ENCODE measurements at places on chromosomes 2 and 18.

- DNase-seq = peak; percentile 54
Observed at GRCh38 chr18:36284671-36285295, 12.7 kb upstream of the FHOD3 start.

- no peak for DNase-seq
Observed at GRCh38 chr2:120432293-120432975, 86.5 kb downstream of the INHBB start.

DNA sequence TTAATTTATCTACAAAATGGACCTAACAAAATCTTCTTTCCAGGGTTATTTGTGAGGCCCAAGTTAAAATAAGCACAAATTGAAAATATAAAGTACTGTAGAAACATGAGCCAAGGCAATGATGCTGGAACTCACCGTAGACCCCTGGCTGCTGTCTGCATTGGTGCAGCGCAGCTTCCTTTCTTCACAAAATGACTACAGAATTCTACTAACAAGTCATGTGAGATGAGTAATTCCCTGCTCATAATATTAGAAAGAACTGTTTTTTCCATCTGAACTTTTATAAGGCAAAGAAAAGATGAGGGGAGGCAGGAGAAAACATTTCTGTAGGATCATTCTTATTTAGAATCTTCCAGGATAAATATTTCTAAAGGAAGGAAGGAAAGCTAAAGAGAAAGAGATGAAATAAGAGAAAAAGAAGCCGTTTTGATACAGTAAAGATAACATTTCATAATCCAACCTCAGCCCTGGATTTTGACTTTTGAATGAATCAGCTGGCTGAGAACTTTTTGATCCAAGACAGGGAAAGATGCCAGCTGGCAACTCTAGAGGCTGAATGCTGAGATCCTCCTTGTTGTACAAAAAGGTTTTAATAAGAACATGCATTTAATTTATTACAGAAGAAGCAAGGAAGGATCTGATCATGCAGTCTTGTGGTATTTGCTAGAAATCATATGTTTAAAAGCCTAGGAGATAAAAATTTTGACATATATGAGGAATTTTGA is 183.9 kb upstream of the KLHL14 start:
- DNase-seq = peak; percentile 74

DNA sequence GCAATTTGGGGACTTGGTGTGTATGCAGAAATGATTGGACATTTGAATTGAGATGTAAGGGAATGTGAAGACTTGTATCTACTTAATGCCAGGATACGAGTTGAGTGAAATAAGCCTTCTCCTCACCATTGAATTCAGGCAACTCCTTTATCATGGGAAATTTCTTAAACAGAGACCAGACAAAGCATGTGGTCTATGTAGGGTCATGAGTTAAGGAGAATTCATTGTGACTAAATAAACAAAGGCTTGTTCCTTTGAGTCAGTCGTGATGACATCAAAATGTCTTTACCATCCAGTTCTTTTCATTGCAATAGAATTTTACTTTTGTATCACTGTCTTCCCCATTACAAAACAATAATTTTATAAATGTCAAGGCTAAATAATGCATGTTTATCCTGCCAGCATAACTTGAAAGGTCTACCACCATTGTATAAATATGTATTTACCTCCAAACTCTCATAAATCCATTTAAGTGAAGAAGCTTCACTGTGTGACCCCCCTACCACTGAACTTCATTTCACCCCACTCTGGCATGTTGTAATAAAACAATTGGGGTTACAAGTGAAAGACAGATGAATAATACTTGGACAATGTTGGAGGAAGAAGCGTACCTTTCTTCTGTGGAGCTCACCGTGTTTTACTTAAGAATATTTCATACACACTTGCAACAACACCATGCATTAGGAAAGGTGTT is 149.4 kb downstream of the EPHA4 start:
- DNase-seq = no peak

- no peak for DNase-seq
Observed at GRCh38 chr2:160431441-160431840, 62.2 kb downstream of the RBMS1 start.

GRCh38 chr2:111897924-111898702 is at the start of gene MERTK:
Gene MERTK, plus strand, starts transcription at chr2:111898607. Its CDS starts 129 bp downstream, at chr2:111898736.
- DNase-seq = no peak

DNA sequence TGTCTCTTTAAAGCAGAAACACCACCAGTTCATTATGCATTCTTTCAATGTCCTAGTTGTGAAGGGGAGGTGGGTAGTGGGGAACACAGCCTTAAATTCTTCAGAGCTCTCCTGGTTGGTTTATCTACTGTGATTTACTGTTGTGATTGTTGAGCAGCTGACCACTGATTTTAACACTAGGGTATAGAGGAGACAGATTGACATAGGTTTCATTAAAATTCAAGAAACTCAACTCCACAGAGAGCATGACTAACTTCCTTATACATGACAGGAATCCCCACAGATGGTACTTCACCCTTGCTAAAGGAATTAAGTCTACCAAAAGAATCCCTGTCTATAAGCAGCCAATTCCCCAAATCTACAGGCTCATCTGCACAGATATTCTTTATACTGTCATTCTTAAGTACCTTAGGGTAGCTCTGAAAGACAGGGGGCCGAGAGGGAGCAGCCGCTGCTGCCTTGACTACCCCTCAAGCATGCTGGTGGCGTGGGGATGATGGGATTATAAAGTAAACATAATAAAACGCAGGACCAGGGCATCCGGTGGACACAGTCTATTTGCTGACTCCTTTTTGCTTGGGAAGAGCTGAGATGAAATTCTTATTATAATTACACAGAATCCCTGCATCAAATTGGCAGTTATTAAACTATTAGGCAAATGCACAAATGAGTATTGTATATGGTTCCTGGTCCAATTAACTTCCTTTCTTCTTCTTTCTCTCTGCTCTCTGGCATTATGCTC is 1377.6 kb upstream of the PIK3C3 start:
- DNase-seq = no peak

GRCh38 chr2:144350151-144350802 is 169.6 kb downstream of the ZEB2 start:
- peak; percentile 76 for DNase-seq

- no peak for DNase-seq
Observed at GRCh38 chr2:229713371-229714079, 830 bp downstream of the DNER start.

DNA sequence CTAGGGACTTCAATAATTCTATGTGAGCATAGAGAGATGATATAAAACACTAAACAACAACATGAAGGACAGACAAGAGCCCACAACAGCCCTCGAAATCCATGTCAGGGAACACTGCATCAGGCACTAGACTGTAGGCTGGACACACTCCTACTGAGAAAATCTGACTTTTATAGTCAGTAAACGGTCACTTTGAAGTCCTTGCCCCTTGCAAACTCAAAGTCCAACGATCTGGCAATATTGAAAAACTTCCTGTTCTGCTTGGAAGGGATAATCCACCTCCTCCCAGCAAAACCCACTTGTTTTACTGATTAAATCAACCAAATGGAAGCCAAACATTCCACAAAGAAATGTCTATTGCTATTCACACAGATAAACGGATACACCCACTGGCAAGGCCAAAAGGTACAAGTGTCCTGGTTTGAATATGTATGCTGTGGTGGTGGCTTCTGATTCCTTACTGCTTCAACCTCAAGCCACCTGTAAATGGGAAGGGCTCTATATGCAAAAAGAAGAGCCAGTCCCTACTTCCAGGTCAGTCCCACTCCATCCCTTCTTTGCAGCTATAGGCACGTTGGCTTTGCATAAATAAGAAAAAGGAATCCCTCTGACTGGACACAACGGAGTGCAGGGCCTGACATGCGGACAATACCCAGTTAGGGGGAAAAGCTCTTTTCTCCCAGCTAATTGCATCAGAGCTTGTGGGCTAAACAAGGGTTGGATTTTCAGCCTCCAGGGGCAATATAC is 56.6 kb downstream of the STK39 start:
- no peak for DNase-seq

GRCh38 chr18:8945514-8945913 is 157.0 kb upstream of the NDUFV2 start:
- no peak for DNase-seq

DNA sequence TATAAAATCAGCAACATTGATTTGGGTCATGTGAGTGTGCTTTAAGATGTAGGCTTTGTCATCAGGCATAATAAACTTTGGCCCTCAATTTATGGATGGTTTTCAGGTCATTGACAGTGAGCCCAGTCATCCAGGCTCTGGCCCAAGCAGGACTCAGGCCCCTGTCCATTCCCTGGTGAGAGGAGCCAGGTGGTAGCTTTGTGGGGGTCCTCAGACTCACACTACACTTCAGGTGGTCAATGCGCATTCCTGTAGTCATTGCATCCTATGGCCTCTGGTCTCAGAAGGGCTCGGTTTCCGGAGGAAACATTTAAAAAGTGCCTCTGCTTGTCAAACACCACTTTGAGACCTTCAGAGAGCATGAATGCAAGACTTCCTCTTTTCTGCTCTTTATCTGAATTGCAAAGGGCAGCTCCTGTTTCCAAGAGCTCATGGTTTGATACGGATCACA is 20.2 kb downstream of the LGALSL start:
- no peak for DNase-seq

DNA sequence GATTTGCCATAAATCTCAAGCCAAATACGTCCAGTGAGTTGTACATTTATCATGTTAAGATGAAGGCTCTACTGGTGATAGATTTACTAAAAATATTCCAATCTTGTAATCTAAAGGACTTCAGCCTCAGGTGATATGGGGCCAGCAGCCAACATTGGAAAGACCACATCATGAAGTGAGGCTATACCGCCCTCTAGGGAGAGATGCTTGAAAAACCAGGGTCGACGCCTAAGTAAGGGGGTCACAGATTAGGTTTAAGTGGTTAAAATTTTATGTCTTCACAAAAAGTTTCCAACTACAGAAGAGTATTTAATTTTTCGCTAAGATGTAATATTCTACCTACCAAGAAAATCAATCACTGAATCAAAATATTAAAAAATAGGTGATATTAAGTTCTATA is 33.3 kb downstream of the DOCK10 start:
- DNase-seq = no peak

- DNase-seq = no peak
Observed at GRCh38 chr18:74497324-74497676, 1.1 kb downstream of the CNDP2 start.

GRCh38 chr2:46985512-46985911 is 69.9 kb upstream of the MCFD2 start:
- no peak for DNase-seq

GRCh38 chr18:74274700-74275099 is 17.1 kb downstream of the CYB5A start:
- no peak for DNase-seq

GRCh38 chr2:82317012-82317411 is 2012.5 kb upstream of the LRRTM1 start:
- DNase-seq = no peak

DNA sequence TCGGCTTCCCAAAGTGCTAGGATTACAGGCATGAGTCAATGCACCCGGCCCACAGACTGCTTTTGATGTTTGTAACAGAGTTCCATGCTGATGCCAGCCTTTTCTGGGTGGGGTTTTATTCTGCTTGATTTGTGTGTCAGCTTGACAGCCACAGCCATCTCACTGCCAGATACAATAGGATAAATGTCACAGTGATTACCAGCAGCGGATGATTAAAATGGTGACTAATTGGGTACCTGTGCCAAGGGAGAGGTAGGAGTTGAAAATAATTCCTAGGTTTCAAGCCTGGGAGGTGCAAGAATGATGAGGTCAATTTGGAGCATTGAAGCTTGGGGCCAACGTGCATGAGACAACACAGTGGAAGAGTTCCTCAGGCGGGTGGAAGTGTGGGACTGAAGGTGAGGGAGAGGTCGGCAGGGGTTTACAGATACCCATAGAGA is 39.4 kb downstream of the SH2D6 start:
- no peak for DNase-seq

DNA sequence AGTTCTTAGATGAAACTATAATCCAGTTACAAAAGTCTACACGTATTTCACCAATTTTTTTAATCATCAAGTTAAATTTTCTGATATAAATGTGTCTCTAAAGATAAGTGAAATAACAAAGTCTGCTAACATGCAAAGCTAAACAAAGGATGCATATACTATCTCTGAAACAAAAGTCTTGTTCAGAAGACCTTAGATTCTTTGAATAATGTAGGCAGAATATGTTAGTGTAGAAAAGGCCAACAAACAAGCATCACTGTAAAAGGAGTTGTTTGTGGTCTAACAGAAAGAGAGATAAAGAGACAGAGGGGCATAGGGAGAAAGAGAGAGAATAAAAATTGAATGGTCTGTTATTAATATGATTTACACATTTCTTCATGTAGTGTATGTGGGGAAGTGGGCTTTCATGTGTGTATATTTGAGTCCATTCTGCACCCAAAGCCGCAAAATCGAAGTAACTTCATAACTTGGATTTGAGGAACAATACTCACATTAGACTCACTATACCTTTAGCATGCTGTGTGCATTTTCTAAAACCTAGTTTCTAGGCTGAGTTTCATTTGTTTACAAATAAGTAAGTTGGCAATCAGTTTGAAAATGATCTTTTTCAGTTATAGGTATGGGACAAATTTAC is 734.8 kb upstream of the REG3G start:
- no peak for DNase-seq

- DNase-seq = no peak
Observed at GRCh38 chr2:134234535-134234934, 19.3 kb upstream of the MGAT5 start.

DNA sequence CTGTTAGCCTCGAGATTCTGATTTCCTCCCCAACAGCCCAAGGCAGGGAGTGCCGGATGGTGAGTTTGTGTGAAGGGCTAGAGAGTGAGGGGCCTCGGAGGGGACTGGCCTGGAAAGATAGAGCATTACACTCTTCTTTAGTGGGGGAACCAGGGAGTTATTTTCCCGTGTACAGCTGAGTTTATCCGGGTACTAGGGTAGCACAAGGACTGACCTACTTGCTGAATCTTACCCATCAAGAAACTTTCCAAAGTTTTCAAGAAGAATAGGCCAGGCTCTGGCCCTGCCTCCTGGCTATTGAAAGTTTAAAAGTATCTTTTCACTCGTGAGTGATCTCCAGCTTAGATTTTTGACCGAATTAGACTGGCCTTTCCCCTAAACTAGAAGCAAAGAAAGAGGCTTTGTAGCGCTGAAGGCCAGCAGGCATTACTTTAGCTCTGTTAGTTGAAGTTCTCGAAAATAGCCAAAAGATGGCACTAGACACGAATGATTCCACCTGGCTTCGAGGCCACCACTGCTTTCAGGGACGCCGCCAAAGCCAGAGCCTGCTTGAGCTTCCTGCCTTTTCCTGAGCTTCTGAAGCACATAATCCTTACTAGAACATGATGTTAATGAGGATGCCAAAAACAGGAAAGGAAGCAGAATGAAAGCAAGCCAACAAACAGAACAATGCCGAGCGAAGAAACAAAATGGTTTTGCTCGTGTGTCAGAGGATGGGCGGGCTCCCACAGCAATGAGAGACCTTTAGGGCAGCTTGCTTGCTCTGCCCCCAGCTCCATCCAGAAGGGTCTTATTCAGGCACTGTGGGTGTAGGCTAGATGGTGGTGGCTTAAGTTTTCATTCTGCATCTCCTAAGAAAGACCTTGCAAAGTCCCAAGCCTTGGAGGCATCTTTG is 55.8 kb downstream of the TSN start:
- peak; percentile 28 for DNase-seq
